ENCODE measurements at places on chromosomes 11 and 22.
A peak's percentile ranks its signal among the peaks of the same experiment; 100 is the strongest.

DNA sequence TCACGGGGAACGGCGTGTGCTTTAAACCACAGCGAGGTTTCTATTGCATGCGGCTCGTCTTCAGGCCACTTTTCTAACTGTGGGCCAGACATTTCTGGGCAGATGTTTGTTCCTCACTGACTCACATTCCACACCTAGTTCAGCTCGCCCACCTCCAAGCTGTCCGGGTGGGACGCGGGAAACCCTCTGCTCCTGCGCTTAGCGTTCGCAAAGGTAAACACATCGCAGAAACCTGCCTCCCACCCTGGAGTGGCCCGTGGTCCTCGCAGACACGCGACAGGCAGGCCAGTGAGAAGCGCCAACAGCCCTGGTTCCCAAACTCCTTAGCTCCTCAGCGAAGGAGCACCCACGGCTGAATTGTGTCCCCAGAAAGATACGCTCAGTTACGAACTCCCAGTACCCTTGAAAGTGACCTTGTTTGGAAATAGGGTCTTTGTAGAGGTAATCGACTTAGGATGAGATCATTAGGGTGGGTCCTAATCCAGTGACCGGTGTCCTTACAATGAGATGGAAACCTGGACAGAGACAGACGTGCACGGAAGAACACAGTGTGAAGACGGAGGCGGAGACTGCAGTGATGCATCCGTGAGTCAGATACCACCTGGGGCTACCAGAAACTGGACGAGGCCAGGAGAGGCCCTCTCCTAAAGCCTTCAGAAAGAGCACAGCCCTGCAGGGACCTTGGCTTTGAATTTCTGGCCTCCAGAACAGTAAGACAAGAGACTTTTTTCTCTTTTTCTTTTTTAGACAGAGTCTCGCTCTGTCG is 82.7 kb downstream of the CELSR1 start:
- no peak for DNase-seq

DNA sequence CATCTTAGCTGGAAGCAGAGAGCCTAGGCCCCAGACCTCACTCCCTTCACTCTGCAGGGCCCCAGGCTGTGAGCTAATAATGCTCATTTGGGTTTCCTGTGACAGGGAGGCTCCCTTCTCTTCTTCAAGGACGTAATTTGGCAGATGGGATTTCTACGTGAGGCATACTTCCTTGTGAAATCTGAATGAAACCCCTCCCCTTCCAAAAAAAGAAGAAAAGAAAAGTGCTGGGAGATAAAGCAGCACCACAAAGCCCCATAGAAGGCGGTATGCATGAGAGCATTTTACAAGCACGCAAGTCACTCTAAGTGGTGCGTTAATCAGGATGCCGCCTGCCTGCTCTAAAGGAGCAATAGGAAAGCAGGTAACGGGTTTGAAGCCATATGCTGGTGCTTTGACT is 5.7 kb downstream of the P2RX3 start:
- no peak for DNase-seq

GRCh38 chr11:11946180-11946579 is 62.2 kb downstream of the DKK3 start:
- peak; percentile 34 for DNase-seq

DNA sequence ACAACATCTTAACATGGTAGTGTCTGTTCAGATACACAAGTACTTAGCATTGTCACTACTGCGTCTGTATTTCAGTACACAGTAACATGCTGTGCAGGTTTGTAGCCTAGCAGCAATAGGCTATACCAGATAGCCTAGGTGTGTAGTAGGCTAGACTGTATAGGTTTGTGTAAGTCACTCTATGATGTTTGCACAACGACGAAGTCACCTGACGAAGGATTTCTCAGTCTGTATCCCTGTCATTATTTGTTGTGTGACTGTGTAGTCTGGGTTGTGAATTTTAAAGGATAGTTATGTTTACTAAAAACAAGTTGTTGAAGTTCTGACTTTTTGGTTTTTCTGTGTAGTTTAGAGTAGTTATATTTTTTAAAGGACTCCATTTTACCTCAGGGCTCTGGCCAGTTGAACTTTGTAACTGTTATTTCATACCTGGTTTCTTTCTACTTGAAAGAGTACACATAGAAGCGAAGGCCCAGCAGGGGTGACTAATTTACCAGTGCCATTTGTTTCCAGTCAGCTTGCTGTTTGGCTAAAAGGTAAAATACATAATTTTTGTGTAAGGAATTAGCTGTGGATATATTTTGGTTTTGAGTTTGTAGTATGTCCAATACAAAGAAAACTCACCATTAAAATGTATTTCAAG is 72.3 kb downstream of the PPP6R3 start:
- no peak for DNase-seq

- peak; percentile 70 for DNase-seq
Observed at GRCh38 chr11:88779577-88779976, 286.2 kb downstream of the GRM5 start.

- DNase-seq: no peak
Observed at GRCh38 chr11:111641339-111642015, 39.2 kb downstream of the SIK2 start.

GRCh38 chr11:122069707-122070360 is 46.2 kb downstream of the BLID start:
- DNase-seq: no peak

GRCh38 chr11:92852946-92853345 is 116.5 kb upstream of the MTNR1B start:
- no peak for DNase-seq

DNA sequence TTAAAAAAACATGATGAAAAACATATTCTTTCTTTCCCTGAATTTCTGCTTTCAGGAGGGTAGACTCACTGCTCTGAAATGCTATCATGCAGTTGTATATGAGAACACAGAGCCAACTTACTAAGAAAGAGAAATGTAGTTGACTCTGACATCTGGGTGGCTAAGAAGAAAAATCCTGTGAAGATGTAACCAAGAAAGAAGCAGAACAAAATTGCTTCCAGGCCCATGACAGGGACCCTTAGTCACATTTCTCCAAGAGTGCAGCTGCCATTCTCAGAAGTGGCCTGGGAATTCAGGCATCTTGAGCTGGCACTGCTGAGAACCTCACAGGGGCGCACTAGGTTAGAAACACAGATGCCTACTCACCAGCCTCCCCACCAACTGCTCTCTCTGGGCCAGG is 73.6 kb downstream of the RPL27A start:
- DNase-seq: no peak

DNA sequence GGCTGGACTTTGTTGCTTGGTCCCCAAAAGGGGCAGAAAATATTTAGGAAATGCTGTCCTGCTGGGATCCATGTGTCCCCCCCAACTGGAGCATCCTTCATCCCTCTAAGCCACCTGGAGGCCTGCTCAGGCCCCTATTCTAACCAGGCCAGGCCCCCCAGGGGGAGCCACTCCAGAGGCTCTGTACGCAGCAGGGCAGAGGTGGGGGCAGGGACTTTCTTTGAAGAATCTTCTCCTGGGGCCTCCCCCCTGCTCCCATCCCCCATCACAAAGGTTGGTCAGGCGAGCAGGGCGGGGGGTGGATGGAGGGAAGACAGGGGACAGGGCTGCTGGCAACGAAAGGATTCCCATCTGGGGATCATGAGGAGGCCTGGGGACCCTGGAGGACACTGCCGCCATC is 170.8 kb downstream of the MN1 start:
- no peak for DNase-seq

- DNase-seq: no peak
Observed at GRCh38 chr11:133892584-133893380, 47.5 kb upstream of the SPATA19 start.

DNA sequence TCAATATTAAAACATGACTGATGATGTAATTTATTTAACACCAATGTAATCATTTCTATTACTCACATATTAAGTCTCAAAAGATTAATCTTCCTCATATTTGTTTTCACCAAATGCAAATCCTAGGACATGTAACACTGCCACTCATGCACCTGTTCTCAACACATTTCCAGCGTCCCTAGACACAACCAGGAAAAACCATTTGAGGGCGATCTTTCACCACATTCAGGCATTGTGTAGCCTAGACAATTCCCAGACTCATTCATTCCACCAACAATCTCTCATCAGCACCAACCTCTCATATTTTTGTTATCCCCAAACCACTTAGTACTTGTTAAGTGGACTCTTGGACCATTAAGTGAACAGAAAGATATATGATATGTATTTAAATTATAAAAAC is 66.1 kb downstream of the SLC36A4 start:
- DNase-seq: no peak

- DNase-seq: no peak
Observed at GRCh38 chr22:29795663-29796062, 28.5 kb downstream of the UQCR10 start.

DNA sequence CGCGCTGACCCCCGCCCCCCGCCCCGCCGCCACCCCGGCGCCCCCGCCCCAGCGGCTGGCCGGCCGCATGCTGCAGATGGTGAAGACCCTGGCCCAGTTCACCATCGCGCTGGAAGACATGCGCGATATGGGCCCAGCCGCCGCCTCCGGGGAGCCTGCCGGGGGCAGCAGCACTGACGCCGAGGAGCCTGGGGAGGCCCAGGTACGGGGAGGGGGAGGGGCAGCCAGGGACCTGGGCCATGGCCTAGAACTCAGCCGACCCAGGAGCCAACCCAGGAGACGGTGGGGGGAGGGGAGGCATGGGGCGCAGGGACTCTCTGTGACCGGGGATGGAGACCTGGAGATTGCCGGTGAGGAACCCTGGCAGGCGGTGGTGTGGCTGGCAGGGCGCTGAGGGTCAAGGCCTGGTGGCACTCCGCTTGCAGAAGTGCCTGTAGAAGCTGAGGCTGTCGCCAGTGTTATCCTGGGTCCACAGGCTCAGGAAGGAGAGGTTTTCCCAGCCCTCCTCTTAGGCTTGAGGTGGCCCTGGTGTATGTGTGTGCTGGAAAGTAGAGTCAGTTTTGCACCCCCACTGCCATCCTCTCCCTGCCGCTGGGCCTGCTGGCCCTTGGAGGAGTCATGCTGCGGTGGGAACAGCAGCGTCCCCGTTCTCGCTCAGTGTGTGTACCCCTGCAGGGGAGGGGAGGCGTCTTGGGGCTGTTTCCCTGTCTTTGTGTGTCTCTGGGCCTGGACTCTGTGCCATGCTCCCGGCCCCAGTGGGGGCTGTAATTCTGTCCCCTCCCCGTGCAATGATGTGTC is 32.9 kb upstream of the RELT start:
- no peak for DNase-seq

- no peak for DNase-seq
Observed at GRCh38 chr11:16840951-16841350, 102.5 kb downstream of the C11orf58 start.

- peak; percentile 75 for DNase-seq
Observed at GRCh38 chr11:101862391-101863233, 52.2 kb upstream of the CEP126 start.

DNA sequence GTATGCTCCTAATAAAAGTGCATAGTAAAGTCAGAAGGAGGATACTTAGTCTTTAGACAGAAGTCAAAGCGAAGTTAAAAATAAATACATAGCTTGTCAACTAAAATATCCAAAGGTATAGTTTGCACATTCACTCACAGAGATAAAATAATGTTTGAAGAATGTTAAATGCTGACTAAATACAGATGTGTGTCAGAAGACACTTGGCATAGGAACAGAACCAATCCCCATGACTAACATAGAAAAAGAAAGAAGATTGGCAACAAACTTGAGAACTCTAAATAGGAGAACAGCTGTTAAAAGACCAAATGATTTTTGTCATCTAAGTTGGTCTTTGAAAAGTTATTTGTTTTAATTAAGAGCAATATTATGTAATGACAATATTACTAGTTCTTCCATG is 1172.1 kb upstream of the RAG2 start:
- no peak for DNase-seq

Data from AG04449 (cell line).